ENCODE measurements at places on chromosomes 16 and 17.
A peak's percentile ranks its signal among the peaks of the same experiment; 100 is the strongest.

DNA sequence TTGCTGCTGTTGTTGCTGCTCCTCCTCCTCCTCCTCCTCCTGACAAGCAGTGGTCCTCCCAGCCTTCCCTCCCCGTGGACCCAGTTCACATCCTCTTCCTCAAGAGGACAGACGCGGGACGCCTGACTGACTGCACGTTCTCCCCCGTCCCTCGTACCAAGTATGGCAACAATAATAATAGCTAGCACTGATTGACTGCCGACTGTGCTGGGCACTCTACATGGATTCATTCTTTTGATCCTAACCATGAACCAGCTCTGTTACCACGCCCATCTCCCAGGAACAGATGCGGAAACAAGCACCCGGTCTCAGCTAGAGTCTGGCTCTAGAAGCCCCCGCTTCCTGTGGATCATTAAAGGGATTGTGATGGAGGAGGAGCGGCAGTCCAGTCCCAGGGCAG is 78.0 kb downstream of the GNAO1 start:
- no peak for DNase-seq

DNA sequence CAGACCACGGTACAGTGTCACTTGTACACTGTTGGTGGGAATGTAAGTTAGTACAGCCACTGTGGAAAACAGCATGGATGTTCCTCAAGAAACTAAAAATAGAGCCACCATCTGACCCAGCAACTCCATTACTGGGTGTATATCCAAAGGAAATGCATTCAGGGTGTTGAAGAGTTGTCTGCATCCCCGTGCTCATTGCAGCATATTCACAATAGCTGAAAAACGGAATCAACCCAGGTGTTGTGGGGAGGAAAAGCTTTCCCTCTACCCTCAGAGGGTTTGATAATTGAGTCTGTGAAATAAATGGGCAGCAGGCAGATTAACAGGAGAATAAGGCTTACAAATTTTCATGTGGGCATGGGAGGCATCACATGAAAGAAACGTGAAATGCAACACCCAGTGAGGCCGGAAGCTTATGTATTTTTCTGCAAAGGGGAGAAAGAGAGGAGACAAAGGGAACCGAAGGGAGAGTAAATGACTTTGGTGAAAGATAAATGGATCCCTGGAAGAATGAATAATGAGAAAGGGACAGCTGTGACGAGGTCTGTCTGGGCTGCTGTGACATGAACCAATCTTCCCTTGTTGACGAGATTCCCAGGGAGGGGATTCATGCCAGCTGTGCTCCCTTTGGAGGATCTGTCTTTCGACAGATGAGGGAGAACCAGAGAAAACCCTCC is 106.2 kb downstream of the KCNJ12 start:
- DNase-seq: no peak

GRCh38 chr16:48561960-48562393 is 48.0 kb downstream of the N4BP1 start:
- peak; percentile 37 for DNase-seq

- no peak for DNase-seq
Observed at GRCh38 chr16:50712560-50712898, 19.1 kb downstream of the NOD2 start.

DNA sequence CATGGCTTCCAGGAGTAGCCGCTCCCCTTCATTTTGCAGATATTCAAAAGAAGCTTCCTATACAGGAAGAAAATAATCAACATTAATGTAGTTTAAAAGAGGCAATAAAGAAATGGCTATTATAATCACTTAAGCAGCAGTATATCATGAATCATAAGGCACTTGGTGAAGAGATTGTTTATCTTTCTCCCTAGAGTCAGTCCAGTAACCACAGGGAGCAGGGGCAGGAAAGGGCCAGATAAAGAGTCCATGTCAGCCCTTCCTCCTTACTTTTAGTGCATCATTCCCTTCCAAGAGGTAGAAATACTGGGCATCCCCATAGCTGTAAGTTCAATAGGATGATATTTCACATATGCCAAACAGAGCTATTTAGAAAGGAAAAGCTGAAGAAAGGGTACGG is 184.6 kb upstream of the C17orf78 start:
- DNase-seq: peak; percentile 40

GRCh38 chr17:38906460-38907228 is 18.8 kb upstream of the LASP1NB start:
- DNase-seq: no peak

DNA sequence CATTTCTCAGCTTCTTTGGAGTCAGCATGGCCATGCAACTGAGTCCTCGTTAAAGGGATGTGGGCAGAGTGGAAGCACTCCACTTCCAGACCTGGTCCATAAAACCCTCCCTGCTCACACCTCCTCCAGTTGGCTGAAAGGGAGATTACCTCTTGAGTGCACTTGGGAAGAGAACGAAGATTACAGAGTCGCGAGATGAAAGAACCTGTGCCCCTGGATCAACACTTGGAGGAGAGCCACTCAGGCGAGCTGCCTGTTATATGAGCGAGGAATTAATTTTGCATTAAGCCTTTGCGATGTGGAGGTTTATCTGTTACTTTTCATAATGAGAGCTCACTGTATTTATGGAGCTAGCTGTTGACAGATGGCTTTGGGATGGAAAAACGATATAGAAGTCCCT is 147.9 kb downstream of the MAF start:
- no peak for DNase-seq

- no peak for DNase-seq
Observed at GRCh38 chr16:57615813-57616212, 12.6 kb upstream of the ADGRG1 start.

DNA sequence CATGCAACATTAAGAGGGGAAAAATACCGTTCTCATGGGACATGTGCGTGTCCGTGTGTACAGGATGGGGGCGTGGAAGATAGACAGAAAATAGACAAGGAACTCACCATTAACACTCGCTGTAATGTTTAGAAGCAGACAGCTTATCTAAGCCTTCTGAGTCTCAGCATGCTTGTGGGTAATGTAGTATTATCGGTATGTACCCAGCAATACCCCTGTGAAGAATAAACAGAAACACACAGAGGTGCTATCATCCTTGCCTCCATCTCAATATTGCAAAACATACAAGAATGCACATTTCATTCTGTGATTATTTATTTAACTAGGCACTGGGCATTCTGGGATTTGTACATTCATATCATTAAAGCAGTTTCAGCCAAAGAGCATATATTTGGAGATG is 42.0 kb upstream of the RBFOX1 start:
- DNase-seq: no peak

GRCh38 chr16:88622866-88623265 is 15.5 kb upstream of the IL17C start:
- no peak for DNase-seq

GRCh38 chr16:4179020-4179419 is 62.8 kb upstream of the ADCY9 start:
- DNase-seq: peak; percentile 75

DNA sequence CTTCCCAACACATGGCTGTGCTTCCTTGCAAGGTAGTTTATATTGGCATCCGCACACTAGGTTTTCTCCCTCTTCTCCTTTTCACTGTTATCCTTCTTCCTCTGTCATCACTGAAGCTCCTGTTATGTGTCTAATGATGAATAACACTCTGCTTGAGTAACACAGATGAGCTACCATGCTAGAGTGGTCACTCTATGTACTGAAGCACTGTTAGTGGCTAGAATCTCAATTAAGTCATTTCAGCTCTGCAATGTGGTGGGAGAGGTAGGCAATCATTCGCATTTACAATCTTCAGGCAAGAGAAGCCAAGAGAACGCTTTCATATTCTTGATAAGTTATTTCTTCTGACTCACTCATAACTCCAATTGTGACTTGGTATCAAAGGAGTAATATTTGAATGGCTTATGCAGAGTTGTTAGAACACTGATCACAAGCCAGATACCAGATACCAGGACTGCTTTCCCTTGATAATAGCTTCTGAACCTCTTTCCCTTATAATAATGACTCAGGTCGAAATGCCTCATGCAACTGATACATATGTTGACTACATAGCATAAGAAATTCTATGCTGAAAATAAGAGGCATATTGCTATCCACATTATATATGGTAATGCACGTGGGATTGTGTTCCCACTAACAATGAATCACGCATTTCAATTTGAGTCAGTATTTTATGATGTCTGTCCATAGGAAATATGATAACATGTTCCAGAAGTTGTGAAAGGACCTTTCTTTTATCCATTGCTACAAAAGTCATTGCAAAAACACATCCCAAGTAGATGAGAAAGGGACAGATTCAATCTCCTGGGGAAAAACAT is 158.0 kb upstream of the HS3ST3A1 start:
- DNase-seq: peak; percentile 20

DNA sequence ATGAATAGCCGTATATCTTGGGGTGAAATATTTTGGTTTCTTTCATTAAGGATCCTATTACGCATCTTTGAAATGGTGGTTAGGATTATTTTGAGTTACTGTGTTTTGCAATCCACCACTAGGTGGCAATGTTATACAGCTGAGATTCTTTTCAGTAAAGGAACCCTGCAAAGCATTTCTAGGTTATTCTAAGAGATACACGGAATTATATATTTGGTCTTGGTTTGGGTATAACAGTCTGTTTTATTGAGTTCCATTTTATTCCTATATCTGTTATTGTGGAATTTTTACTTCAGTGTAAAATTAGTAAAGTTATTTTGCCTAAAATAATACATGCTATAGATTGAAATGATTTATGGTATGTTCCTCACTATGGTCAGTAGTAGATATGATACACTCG is 62.9 kb upstream of the CPHXL start:
- peak; percentile 62 for DNase-seq

DNA sequence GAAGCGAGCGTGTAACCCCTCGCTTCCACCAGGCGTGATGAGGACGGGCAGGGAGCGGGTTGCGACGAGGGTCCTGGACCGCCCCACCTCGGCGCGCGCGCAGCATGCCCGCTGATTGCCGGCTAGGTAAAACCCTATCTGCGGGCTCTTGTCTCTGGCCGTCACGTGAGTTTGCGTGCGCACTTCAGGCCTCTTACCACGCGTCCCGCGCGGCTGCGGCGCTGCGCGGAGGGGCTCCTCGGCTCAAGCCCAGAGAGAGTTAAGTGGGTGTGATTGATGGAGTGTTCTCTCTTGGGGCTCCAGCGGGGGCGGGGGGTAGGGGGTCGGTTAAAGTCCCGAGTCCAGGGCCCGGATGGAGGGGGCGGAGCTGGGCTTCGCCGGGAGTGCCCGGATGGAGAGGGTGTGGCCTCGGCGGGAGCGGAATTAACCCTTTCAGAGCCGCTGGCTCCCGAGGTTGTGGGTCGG is 7.9 kb downstream of the KDM6B start:
- peak; percentile 82 for DNase-seq

GRCh38 chr16:4496305-4496704 is 20.1 kb downstream of the HMOX2 start:
- peak; percentile 69 for DNase-seq

- no peak for DNase-seq
Observed at GRCh38 chr16:85667261-85667660, 21.5 kb downstream of the GINS2 start.

DNA sequence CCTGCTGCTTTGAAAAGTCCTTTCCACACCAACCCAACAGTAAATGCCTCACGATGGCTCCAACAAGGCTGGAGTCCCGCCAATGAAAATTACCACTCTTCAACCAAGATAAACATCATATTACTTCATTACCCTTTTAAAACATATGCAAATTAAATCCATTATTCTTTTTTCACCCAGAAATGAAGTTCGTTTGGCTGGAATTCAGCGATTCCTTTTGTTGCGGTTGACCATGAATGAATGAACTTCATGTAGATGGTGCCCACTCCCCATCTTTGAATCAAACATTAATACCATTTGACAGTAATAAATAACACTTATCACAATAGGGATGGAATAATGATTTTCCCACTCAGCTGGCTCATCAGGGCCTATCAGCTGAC is 211.5 kb upstream of the TOX3 start:
- no peak for DNase-seq

DNA sequence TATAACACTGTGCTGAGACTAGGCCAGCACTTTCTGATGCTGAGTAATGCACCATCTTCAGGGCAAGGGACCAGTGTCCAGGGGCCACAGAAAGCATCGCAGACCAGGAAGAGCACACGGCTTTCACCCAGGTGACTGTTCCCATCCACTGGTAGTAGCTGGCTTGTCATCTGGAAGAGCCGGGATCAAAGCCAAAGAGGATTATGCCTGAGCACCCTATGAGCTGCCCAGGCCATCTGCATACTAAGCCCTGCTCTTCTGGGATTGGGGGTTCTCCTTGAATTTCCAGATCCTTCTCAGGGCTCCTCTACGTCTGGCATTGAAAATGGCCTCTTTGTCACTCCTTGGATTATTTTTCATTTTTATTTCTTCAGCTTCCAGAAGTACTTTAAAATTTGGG is 140.7 kb downstream of the IRX3 start:
- no peak for DNase-seq

GRCh38 chr17:44688675-44689476 is 700 bp downstream of the CCDC43 start:
- DNase-seq: no peak

DNA sequence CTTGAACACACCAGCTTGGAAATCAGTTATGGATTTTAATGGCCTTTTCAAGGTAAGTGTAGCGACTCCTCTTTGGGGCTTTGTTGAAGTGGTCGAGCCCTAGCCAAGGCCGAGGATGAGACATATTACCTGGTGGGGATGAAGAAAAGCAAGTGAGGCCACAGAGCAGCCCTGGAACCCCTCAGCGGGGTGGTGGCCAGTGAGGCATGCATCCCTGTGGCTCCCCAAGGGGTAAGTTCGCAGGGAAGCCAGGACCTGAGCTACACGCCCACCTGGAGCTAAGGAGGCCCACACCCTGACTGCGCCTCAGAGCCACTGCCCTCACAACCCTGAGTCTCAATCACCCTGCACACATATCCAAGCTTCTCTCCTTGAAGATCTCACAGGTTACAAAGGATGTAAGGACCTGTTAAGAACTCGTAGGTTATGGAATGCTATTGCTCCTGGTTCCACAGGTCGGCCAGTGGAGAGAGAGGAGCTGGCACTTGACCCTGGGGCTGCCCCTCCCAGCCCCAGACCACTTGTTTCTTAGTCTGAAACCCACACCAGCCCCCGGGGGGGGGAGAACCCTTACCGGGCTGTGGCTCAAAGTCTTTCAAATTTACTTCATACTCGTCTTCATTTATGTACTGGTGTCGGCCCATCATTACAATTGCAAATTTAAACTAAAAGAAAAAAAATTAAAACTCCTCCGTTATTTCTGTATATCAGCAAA is 12.0 kb downstream of the LITAFD start:
- DNase-seq: no peak

GRCh38 chr17:45225051-45225700 is 3.5 kb downstream of the FMNL1 start:
- DNase-seq: no peak

DNA sequence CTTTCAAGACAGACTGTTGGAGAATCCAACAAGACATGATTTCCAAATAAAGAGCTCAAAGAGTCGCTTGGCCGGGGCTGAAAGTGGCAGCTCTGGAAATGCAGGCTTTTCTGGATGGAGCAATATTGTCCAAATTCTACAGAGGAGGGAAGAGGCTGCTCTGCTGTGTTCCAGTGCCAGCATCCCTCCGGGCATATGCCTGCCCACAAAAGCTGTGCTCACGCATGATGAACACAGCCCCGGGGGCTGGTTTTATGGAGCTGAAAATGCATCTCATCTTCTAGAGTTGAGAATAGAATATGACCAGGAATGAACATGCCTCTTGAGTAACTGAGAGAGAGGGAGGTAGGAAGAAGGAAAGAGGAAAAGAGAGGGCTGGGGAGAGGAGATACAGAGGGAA is 74.7 kb upstream of the TOX3 start:
- no peak for DNase-seq

- no peak for DNase-seq
Observed at GRCh38 chr17:19660219-19660870, 11.8 kb downstream of the ALDH3A2 start.

GRCh38 chr16:85303354-85303883 is 191.1 kb upstream of the CIBAR2 start:
- no peak for DNase-seq

- peak; percentile 63 for DNase-seq
Observed at GRCh38 chr17:75695830-75696271, 25.4 kb upstream of the ITGB4 start.

Data from foreskin fibroblast (primary cell).